Cardiac muscle cell (in vitro differentiated cells and primary cell): ENCODE measurements at places on chromosomes 13 and 19. TPM values are rescaled to one million over a fixed set of nuclear protein-coding genes. Genes with fewer than 3 reads are reported as not detected.

The ATP1A3 gene
- 4.5 and 6.1 TPM in 2 replicates for total RNA-seq

The RDH8 gene
- not detected in 2 replicates for total RNA-seq

The MRPL4 gene
- total RNA-seq = 119 and 129 TPM in 2 replicates

DNA sequence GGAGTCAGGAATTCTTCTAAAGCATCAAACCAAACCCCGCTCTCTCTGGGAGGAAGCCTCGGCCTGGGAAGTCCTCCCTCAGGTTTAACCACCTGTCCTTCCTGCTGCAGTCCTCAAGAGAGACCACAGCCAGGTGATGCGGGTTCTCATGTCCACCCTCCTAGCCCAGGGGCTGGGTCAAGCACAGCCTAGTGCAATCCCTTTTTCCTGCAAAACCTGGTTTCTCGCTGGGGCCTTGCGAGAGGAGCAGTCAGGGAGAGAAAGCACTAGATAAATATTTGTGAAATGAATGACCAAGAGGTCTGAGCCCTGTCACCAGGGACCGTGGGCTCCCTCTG is 2.4 kb downstream of the SLC8A2 start:
- no peak for DNase-seq

- DNase-seq = no peak
These were observed 1356.5 kb upstream of the SLC10A2 start for GRCh38 chr13:104422668-104423067.

- no peak for DNase-seq
These were observed 15.3 kb downstream of the PIN1 start for GRCh38 chr19:9850235-9850959.

- DNase-seq = no peak
These were observed 300.5 kb downstream of the SPRY2 start for GRCh38 chr13:80040196-80040980.
